ENCODE measurements at places on chromosomes 5 and 9.

GRCh38 chr9:77013206-77013931 is 6.1 kb upstream of the FOXB2 start:
- DNase-seq = no peak

GRCh38 chr5:64765804-64766504 is 2.5 kb downstream of the SREK1IP1 start:
- DNase-seq = no peak

DNA sequence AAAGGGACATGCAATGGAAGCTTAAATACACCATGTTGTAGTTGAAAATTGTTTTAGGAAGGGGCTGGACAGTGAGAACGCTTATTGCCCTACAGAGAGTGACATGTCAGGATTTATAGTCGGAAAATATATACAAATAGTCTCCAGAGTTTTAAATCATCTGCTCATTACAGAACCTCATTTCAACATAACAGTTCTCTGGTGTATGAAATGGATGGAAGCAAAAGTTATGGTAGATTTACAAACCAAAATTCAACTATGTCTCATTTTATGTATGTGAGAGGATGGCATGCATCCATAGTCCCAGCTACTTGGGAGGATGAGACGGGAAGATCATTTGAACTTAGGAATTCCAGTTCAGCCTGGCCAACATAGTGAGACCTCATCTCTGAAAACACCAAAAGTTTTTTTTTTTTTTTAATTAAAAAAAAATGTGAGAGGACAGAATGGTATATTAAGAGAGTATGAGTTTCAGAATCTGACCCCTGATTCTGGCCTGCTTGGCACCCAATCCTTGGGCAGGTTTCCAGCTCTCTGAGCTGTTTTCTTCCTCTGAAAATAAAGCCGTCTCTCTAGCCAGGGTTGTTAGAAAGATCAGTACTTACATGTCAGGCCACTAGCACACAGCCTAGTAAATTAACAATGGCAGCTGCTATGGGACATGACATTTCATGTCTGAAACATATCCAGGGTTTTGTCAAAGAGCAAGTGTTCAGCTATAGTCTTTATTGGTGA is 40.1 kb downstream of the IQGAP2 start:
- DNase-seq = no peak

DNA sequence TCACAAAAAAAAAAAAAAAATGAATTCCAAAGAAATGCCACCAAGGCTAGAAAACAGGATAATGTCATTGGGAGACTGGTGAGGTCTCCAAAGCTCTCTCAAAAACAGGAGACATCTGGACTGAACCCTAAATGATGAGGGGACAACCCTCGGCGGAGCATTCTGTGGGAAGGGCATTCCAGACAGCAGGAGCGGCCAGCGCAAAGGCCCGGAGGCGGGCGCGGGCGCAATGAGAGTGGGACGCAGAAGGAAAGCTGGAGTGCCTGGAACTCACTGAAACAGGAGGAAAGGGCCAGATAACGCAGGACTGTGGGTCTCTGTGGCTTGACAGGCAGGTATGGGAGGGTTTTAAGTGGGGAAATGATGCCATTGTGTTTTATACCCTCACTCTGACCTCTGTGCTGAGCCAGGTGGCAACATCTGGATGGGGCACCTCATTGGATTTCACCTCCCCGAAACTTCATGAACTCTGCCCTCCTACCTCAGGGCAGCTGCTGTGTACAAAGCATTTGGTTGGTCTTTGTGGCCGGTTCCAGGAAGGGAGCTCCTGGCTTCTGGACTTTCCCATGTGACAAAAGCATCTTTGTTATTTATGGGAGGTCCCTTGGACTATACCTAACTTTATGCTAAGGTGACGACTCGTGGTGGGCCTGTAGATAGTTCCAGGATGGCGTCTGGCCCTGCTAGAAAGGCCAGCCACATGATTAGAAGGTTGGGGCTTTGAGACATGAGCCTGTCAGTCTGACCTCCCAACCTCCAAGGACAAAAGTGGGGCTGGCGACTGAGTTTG is 11.5 kb upstream of the MAPK9 start:
- no peak for DNase-seq

DNA sequence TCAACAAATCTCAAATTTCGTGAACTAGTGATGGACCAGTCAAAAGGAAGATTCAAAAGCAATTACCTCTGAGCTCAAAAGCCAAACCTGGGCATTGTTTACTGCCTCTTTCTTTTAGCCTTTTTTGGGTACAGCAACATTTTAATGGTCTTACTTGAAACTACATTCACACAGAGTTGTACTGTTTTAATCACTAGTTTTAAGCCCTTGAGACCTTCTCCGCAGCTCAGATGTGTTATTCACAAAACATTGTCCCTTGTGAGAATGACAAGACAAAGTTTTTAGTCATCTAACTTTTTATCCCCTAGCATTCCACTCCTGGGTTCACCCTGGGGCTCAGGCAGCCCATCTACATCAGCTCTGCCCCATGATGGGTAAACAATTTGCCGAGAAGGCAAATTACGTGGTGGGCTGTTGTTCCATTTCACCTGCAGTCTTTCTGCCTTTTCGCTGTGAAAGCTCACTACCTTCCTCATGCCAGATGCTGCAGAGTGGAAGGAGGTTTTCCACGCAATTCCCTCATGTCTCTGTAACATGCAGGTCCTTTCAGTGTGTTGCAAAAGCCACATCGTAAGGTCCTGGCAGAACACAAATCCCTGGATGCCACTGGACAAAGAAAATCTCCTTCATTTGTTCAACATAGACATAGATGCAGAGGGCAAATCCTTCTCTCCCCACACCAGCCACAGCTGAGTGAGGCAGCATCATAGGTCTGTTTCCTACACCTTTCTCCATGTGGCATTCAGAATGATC is 175.7 kb downstream of the EBF1 start:
- no peak for DNase-seq

DNA sequence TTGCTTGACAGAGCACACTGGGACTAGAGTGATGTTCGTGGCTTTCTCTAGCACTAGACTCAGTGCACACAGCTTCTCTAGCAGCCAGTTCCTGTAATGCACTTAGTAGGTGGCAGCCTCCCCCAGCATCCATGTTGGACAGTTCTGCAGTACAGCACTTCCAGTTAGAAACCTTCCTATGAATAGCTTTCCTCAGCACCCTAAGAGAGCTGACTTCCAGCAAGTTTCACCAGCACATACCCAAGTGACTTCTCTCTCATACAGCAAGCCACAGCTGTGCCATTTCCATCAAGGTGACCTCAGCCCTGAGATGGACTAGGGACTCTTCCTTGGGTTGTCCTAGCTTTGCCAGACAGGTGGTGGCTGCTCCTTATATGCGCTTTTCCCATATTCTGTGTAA is 60.4 kb downstream of the PJA2 start:
- no peak for DNase-seq

- peak; percentile 65 for DNase-seq
Observed at GRCh38 chr5:179146277-179146676, 86.1 kb downstream of the ZNF354C start.

GRCh38 chr9:124855944-124856765 is 2.9 kb downstream of the WDR38 start:
- DNase-seq = peak; percentile 23

GRCh38 chr5:74352256-74352655 is 288.3 kb downstream of the ENC1 start:
- no peak for DNase-seq

GRCh38 chr9:98575379-98576346 is 133.1 kb downstream of the GABBR2 start:
- no peak for DNase-seq

Measured in CD4-positive, alpha-beta memory T cell (primary cell).